Stimulated activated CD4-positive, alpha-beta T cell treated with anti-CD3 and anti-CD28 coated beads, Interleukin-1b, Interleukin-23, amount 100 ng/mL, for 24 hours (primary cell): ENCODE measurements at places on chromosomes 6 and 20.
A peak's percentile ranks its signal among the peaks of the same experiment; 100 is the strongest.

DNA sequence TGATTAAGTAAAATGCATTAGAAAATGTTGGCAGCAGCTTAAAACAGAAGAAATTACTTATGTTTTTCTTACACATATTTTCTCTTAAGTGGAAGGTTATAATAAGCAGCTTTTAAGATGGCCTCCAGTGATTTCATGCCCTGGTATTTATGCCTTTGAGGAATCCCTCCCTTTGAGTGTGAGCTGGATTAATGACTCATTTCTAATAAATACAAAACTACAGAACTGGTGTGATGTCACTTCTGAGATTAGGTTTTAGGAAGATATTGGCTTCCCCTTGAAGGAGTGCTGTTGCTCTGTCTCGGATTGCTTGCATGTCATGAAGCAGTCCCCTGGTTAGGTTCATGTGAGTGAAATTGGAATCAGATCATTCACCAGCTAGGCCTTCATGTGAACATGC, 143.2 kb upstream of the EPHA7 start:
- no peak for DNase-seq

DNA sequence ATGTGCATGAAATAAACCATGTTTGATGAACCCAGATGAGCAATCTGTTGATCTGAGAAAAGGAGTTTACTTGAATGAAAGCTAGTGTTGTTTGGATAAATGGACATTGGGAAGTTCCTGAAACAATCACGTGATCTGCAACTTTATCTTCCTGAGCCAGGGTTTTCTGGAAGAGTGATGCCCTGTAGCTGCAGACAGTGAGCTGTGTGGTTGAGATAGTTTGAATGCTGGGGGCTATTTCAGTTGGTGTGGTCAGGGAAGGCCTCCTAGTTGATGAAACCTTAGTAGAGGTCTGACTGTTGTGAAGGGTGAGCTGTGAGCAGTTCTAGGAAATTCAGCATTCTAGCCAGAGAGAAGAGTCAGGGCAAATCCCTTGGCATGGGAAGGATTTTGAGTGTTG, 643.7 kb downstream of the UTRN start:
- no peak for DNase-seq

- DNase-seq, result no peak
Measured at GRCh38 chr6:119683031-119683430, 333.5 kb upstream of the MAN1A1 start.

- DNase-seq, result no peak
Measured at GRCh38 chr20:35523298-35523888, 6.1 kb downstream of the C20orf173 start.

- no peak for DNase-seq
Measured at GRCh38 chr6:105384004-105384403, 18.9 kb downstream of the PREP start.

GRCh38 chr6:110874880-110875547, 429 bp downstream of the AMD1 start:
- peak; percentile 28 for DNase-seq

- no peak for DNase-seq
Measured at GRCh38 chr6:129996387-129996786, 22.0 kb upstream of the L3MBTL3 start.

DNA sequence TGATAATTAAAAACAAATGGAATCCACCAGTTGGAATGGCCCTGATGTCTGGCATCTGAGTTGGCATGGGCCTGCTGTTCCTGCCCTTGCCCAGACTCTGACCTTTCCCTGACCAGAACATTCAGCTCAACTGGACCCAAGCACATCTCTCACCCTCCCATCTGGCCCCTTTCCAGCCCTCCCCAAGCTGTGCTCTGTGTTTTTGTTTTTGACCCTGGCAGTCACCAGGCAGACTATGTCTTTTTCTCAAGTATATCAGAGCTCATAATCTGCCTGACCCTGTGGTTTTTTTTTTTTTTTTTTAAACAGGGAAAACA, 117.6 kb downstream of the TRDN start:
- no peak for DNase-seq

DNA sequence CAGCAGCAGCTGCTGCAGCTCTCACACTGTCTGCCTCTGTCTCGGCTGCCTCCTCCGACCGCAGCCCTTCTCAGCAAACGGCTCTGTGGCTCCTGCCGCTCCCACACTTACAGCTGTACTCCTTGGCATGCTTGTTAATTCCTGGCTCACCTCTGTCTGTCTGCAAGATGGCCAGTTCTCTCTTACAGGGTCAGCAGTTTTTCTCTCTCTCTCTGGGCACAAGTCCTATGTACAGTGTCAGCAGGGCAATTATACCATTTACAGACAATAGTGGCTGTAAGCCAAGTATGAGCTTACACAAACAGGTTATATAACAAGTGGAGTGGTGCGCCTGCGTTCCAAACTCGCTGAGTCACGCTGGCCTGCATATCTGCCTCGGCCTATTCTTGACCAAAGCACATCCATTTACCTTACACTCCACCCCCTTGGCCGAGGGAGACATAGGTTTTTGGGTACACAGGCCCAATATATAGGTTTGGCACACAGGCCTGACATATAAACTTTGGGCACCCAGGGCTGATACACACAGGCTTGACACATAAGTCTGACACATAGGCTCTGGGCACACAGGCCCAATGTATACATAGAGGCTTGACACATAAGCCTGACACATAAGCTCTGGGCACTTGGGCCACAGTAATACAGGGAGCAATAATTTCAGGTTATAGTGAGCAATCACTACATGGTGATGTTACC, 4.4 kb downstream of the ZKSCAN3 start:
- DNase-seq, result no peak

DNA sequence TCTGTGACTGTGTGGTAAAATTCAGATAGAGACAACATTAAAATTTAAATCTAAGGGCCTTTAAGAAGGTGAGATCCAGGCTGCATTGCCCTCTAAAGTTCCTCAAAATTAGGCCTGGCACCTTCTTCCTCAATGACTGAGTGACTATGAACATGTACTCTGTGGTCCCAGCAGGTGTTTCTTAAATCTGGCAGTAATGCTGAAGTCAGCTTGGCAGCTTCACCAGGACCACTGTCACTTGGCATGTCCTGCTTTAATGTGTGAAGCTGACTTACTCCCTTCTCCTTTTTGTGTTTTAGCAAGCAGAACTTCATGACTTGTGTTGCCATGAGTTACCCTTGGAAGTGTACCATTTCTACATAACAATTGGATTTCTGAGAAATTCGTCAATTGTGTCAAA, 141.7 kb downstream of the NKAIN2 start:
- no peak for DNase-seq

DNA sequence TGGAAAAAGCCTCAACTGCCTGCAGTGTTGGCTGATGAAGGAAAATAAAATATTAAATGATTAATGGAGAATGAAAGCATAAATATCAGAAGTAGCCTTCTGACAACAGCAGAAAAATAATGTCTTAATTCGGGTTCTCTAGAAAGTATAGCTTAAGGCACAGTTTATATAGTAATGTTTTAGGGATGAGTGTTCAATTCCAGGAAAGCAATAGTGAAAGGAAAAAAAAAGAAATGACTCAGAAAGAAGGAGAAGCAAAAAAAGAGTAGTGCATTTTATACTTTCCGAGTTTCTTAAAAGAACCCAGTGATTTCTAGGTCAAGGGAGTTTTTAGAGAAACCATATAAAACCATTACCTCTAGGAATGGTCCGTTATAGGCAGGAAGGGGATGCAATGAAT, 137.3 kb downstream of the HTR1B start:
- no peak for DNase-seq

- DNase-seq, result no peak
Measured at GRCh38 chr6:91653076-91653723, 1066.3 kb upstream of the MAP3K7 start.

- DNase-seq, result no peak
Measured at GRCh38 chr6:11009353-11009752, 34.8 kb downstream of the ELOVL2 start.
